ENCODE measurements at places on chromosomes 7 and 10.

- H3K27ac ChIP-seq: no peak overlapping the region
- peaks cover 16% of the 10 kb centered on the region for H3K4me1 ChIP-seq
- DNase-seq: no peak
- H3K4me3 ChIP-seq: no peak overlapping the region
Measured at GRCh38 chr10:44862924-44863323, 48.2 kb upstream of the TMEM72 start.

DNA sequence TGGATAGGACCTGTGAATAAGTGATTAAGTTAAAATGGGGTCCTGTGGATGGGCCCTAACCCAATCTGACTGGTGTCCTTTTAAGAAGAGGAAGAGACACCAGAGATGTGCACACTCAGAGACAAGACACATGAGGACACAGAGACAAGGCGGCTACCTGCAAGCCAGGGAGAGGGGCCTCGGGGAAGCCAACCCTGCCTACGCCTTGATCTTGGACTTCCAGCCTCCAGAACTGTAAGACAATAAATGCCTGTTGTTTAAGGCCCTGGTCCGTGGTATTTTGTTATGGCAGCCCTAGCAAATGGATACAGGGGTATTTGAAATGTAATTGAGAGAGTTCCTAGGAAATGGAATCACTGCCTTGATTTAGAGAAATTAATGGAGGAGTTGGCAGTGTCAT, 225.3 kb downstream of the SKAP2 start:
- no peaks in the 10 kb centered on the region for H3K36me3 ChIP-seq
- H3K4me1 ChIP-seq: no peaks in the 10 kb centered on the region
- H3K27ac ChIP-seq: no peak overlapping the region
- H3K4me3 ChIP-seq: no peak overlapping the region

DNA sequence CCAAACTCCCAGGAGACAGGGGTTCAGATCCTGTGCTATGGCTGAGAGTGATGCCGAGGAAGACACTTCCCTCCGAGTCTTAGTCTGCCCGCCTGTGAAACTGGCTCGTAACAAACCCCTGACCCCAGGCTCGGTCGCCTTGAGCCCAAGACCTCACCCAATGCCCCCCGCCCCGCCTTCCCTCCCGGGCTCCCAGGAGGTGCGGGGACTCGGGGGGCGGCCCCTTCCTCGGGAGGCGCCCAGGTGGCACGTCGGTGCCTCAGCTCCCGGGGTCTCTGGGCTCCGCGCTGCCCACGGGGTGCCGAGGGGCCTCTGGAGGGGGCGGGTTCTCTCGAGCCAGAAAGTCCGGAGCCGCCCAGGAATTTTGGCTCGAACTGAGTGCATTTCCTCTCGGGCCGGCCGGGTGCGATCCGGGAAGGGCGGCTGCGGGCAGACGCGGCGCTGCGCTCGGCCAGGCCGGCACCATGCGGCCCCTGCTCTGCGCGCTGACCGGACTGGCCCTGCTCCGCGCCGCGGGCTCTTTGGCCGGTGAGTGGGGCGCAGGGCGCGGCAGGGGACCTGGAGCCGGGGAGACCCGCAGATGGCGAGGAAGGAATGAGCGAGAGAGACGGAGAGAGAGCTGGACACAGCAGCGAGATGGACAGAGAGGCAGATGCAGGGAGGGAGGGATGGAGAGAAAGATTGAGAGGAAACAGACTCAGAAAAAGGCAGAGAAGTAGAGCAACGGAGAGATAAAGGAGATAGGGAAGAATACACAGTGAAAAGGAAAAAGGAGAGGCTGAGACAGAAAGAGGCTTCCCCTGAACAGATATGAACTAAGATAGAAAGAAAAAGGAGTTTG, at the start of gene PLAC9:
TSS of gene PLAC9 (plus strand) at position 432 of the 841 bp plus-strand sequence. CDS start at position 465, 33 bp downstream.
- no peak for DNase-seq
- H3K36me3 ChIP-seq: no peaks in the 10 kb centered on the region
- H3K27me3 ChIP-seq: no peaks in the 10 kb centered on the region
- H3K27ac ChIP-seq: no peak within 1 kb of the TSS

- no peak for DNase-seq
- no peaks in the 10 kb centered on the region for H3K36me3 ChIP-seq
- peaks cover 16% of the 10 kb centered on the region for H3K4me1 ChIP-seq
- H3K4me3 ChIP-seq: no peak overlapping the region
- no peaks in the 10 kb centered on the region for H3K27me3 ChIP-seq
Measured at GRCh38 chr7:108280136-108280535, 150.0 kb upstream of the LAMB4 start.

DNA sequence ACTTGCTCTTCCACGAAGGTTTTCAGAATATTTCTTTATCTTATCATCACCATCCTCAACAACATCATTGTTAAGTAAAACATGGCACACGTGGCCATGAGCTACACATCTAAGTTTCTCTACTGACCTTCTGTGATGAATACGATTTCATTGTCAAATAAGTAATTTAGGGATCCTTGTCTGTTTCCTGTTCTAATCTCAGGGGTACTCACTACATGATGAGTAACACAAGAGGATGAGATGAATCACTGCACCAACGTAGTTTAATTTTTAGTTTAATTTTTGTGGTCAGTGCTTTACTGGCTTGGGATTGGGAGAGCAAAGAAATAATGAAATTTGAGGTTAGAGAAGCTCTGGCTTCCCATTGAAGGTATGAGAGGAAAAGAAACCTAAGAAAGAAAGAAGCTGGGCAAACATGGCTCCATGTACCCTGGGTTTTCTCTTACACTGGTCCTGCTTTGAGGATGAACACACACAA, 461.9 kb upstream of the KLF6 start:
- no peaks in the 10 kb centered on the region for H3K4me1 ChIP-seq
- no peak overlapping the region for H3K4me3 ChIP-seq
- H3K36me3 ChIP-seq: no peaks in the 10 kb centered on the region
- no peak for DNase-seq

DNA sequence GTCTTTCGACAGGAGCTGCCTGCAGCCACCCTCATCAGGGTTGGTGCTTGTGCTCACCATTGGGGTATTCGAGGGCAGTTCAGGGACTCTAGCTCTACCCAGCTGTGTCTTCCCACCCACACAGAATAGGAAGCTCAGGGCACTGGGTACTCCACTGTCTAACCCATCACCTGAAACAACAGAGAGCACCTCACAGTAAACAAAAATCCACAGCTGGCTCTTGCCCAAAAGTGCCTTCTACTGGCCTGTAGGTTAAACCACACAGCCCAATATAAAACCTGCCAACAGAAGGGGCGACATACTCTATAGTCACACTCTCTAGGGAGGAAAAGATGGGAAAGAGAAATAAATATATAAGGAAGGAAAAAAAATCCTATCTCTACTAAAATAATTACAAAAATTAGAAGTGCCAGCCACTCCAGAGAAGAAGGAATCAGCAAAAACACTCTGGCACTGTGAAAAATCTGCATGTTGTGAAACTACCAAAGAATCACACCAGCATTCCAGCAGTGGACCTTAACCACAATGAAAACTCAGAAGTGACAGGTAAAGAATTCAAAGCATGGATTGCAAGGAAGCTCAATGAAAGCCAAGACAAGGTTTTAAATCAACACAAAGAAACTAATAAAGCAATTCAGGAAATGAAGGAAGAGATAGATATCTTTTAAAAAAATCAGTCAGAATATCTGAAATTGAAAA, 110.0 kb downstream of the HGF start:
- no peak overlapping the region for H3K27ac ChIP-seq
- H3K27me3 ChIP-seq: no peaks in the 10 kb centered on the region
- DNase-seq: no peak

DNA sequence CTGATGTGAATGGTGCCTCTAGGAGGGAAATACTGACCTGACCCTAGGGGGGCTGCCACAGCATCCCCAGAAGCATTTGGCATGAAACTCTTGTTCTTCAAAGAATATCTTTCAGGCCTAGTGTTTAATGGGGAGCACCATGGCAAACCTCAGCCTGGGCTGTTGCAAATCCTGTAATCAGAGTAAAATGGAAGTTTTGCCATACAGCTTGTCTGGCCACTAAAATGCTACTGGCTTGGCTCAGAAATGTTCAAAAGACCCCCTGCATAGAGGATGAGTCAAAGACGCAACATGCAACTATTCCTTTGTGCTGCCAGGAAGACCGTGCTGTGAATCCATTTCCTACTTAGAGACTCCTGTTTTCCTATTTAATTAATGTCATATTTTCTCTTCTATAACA, 26.7 kb downstream of the HECW1 start:
- H3K4me1 ChIP-seq: no peaks in the 10 kb centered on the region
- H3K27ac ChIP-seq: no peak overlapping the region
- DNase-seq: no peak
- no peaks in the 10 kb centered on the region for H3K27me3 ChIP-seq

DNA sequence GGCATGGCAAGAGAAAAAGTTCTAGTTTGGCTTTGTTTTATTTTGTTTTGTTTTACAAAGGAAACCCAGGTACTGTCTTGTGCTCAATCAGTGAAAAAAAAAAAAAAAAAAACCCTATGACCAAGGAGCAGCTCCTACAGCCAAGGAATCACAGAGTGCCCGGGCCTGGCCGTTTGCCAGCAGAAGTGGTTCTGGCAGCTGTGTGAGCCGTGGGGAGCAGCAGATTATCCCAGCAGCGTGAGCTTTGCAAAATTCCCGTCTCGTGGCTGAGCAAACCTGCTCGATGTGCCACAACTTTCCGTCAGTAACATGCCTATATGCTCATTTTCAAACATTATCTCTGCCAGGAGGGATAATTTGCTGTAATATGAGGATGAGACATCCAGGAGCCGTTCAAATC, 293.7 kb downstream of the POU6F2 start:
- H3K27ac ChIP-seq: no peak overlapping the region
- no peaks in the 10 kb centered on the region for H3K27me3 ChIP-seq
- no peaks in the 10 kb centered on the region for H3K36me3 ChIP-seq
- no peak overlapping the region for H3K4me3 ChIP-seq
- H3K4me1 ChIP-seq: peaks cover 3% of the 10 kb centered on the region
- DNase-seq: peak; percentile 34

- H3K4me1 ChIP-seq: no peaks in the 10 kb centered on the region
- DNase-seq: no peak
- no peaks in the 10 kb centered on the region for H3K36me3 ChIP-seq
- H3K4me3 ChIP-seq: no peak overlapping the region
Measured at GRCh38 chr10:123620621-123621020, 45.5 kb upstream of the GPR26 start.

GRCh38 chr7:41996381-41997035, 240.5 kb downstream of the GLI3 start:
- no peak overlapping the region for H3K27ac ChIP-seq
- DNase-seq: no peak
- no peaks in the 10 kb centered on the region for H3K4me1 ChIP-seq
- H3K4me3 ChIP-seq: no peak overlapping the region
- H3K36me3 ChIP-seq: no peaks in the 10 kb centered on the region

GRCh38 chr10:111030042-111030750, 46.6 kb upstream of the ADRA2A start:
- no peak for DNase-seq
- H3K4me3 ChIP-seq: no peak overlapping the region
- H3K36me3 ChIP-seq: no peaks in the 10 kb centered on the region
- H3K4me1 ChIP-seq: no peaks in the 10 kb centered on the region
- H3K27ac ChIP-seq: no peak overlapping the region

DNA sequence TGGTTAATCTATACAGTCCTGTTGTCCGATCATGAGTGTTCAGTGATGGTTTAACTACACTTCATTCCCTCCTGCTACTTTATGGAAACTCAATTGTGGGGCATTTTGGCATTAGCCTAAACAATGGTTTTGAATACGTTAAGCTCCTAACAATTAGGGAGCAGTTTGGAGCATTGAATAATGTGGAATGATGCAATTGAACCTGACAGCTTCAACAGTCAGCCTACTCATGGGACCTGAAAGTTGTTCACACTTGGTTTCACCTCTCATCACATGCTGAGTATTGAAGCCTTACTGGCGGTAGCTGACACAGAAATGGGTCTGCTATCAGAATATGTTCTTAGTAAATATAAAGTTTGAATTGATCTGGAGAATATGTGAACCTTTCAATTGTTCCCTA, 186.1 kb downstream of the MLLT10 start:
- H3K4me3 ChIP-seq: no peak overlapping the region
- DNase-seq: no peak
- H3K4me1 ChIP-seq: peaks cover 13% of the 10 kb centered on the region
- H3K36me3 ChIP-seq: no peaks in the 10 kb centered on the region

DNA sequence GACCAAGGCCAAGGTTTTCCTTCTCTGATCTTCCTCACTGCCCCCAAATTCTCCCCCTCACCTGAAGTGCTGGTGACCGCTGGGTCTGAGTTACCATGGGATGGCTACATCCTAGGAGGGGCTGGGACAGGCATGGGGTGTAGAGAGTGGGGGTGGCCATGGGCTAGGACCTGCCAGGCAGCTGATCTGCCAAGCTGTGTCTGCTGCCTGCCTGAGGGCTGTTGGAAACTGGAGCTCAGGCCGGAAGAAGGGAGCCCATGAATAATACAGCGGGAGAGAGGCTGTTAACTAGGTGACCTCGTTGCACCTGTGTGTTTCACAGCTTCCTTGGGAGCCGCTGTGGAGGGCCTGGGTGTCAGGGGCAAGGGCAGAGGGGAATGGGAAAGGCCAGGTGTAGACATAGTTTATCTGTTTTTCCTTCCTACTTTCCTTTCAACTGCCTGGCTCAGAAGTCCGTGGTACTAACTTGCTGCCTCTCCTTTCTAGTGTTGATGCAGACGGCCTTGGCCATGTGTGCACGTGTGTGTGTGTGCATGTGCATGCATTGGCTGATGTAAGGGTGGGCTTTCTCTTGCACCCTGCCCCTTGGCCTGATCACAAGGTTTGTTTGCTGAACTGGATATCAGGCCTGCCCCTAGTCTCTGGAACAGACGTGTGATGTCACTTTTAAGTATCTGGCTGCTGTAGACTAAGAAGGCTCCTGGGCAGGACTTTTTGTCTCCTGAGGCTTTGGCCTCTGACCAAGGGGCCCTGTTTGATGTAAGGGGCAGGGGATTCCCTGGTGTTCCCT, 11.9 kb downstream of the CDH23 start:
- H3K4me3 ChIP-seq: no peak overlapping the region
- H3K4me1 ChIP-seq: no peaks in the 10 kb centered on the region
- H3K36me3 ChIP-seq: no peaks in the 10 kb centered on the region
- H3K27me3 ChIP-seq: no peaks in the 10 kb centered on the region

GRCh38 chr10:82778908-82779307, 903.9 kb downstream of the NRG3 start:
- H3K4me3 ChIP-seq: no peak overlapping the region
- H3K4me1 ChIP-seq: no peaks in the 10 kb centered on the region
- no peaks in the 10 kb centered on the region for H3K36me3 ChIP-seq
- H3K27ac ChIP-seq: no peak overlapping the region
- no peaks in the 10 kb centered on the region for H3K27me3 ChIP-seq

GRCh38 chr10:99172128-99172738, 63.4 kb downstream of the HPSE2 start:
- no peaks in the 10 kb centered on the region for H3K4me1 ChIP-seq
- peak; percentile 55 for DNase-seq
- no peak overlapping the region for H3K4me3 ChIP-seq
- H3K27me3 ChIP-seq: no peaks in the 10 kb centered on the region
- no peak overlapping the region for H3K27ac ChIP-seq

GRCh38 chr10:88236121-88236743, 346.9 kb downstream of the RNLS start:
- peak overlapping the region; percentile 58 for H3K27ac ChIP-seq
- H3K27me3 ChIP-seq: no peaks in the 10 kb centered on the region
- DNase-seq: no peak

Data from body of pancreas (tissue), 4 donors.